GM19239 (cell line): ENCODE measurements at places on chromosomes 5 and 9.
A peak's percentile ranks its signal among the peaks of the same experiment; 100 is the strongest.

- no peak for DNase-seq
These were observed 44.1 kb upstream of the FSD1L start for GRCh38 chr9:105403552-105404248.

DNA sequence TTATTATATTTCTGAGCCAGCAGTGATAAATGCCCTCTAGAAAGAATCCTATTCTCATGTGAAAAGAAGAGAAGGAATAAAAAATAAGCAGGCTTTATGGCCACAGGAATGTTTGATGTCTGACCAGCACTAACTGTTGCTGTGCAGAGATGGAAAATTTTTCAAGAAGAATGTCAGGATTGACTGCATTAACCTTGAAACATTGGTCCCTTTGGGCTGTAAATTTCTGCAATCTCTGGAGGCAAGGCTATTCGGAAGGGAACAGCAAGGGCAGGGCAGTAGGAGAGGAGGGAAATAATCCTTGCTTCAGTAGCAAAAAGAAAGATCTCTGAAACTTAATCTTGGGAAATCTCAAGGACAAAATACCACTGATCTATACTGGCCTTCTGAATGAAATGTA, 415.2 kb downstream of the DNAH5 start:
- DNase-seq = no peak

DNA sequence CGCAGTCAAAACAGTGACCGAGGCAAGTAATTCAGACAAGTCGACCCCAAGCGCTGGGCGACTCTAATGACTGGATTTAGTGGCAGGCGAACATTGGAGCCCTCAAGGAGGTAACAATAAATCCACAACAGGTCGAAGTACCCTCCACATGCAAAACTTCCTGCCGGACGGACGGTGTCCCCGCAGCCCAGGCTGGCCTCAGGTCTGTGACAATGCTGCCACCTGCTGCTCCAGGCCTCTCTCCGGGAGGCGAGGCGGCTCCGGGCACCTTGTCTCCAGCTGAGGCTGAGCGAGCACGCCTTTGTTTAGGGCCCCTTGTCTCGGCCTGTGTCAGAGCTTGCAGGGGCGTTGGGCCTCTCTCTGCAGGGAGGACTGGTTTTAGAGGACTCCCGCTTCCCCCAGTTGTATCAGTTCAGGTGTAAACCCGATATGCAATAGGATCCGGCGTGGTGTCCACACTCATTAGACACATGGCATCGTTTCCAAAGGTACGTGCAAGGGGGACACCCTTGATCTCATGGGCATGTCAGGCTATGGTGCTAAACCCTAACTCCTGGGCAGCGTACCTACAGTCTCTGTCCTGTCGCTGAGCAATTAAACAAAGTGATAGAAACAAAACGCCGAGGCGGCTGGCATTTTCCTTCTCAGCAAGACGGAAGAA, 628.0 kb upstream of the ADAMTS16 start:
- no peak for DNase-seq

GRCh38 chr5:62011089-62011664, 294.8 kb upstream of the KIF2A start:
- DNase-seq = no peak

DNA sequence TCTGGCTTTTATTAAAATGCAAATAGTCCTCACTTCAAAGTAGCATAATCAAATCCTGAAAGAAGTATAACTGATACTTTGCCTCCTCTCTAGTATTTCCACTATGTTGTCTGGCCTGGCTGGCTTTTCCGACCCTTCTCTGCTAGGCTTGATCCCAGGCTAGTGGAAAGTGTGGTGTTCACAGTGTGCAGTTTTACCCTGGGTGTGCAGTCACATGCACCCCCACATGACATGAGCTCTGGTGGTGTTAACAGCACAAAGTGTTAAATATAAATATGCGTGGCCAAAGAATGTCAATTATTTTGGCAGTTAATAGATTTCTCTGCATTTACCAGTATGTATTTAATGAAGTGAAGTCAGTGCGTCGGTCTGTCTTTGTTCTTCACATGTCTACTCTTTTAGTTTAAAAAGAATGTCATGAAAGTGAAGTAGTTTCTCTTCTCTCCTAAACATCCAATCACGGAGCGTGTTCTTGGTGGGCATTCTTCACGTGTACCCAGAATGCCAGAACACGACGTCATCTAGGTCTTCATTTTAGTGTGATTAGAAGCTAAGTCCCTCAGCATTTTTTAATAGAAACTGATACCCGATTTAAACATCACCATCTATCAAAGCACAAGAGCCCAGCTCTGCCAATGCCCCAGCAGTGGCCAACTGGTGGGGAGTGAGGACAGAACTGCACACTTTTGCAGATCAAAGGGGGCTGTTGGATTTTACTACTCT, 286.4 kb downstream of the FANCC start:
- DNase-seq = no peak

DNA sequence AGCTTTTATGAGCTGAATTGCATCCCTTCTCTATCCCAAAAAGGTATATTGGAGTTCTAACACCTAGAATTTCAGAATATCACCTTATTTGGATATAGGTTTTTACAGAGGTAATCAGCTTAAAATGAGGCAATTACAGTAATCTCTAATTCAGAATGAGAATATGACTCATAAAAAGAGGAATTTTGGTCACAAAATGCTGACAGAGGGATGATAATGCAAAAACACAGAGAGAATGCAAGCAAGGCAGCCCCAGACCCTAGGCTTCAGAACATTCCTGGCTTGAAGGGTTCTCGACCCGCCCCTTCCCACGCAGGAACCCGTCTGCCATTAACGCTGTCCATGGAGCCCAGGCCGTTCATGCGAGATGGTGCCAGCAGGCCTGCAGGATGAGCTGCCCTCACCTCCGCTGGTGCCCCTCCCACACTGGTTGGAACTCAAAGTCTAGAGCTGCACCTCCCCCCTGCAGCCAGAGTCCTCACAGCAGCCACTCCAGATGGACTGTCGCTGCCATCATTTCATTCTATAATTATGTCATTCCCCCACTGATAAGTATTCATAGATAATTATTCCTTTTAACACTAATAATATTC, 1173.4 kb upstream of the ACO1 start:
- no peak for DNase-seq

DNA sequence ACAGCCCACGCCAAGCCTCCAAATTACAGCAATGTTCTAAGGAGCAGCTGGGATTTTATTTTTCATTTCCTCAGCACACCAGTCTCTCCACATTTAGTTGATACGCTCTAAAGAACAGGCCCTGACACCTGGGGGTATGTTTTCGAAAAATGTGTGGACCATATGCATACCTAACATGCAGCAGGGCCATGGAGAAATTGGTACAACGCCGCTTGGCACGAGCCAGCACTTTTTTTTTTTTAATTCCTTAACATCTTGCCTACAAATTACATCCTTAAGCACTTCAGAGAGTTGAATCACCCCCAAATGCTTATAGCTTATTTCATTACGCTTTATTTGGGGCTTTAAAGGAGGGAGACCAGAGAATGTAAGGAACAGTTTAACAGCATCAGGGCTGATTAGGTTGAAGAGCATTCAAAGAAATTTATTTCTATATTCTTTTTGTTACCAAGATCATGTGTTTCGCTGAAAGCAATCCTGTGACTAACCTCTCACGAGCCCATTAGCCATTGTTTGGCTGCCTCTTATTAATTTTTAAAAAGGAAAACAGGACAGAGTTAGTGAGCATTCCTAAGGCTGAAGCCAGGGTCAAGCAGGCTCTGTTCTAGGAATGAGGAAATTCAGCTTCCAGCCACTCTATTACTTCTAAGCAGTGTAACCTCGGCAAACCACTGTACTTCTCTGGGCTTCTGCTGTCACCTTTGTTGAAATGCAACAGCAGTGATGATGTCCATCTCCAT, 173.8 kb downstream of the ACTL7B start:
- no peak for DNase-seq

GRCh38 chr5:94793113-94793815, 174.8 kb downstream of the SLF1 start:
- peak; percentile 65 for DNase-seq

GRCh38 chr9:6790866-6791265, 33.1 kb downstream of the KDM4C start:
- no peak for DNase-seq

DNA sequence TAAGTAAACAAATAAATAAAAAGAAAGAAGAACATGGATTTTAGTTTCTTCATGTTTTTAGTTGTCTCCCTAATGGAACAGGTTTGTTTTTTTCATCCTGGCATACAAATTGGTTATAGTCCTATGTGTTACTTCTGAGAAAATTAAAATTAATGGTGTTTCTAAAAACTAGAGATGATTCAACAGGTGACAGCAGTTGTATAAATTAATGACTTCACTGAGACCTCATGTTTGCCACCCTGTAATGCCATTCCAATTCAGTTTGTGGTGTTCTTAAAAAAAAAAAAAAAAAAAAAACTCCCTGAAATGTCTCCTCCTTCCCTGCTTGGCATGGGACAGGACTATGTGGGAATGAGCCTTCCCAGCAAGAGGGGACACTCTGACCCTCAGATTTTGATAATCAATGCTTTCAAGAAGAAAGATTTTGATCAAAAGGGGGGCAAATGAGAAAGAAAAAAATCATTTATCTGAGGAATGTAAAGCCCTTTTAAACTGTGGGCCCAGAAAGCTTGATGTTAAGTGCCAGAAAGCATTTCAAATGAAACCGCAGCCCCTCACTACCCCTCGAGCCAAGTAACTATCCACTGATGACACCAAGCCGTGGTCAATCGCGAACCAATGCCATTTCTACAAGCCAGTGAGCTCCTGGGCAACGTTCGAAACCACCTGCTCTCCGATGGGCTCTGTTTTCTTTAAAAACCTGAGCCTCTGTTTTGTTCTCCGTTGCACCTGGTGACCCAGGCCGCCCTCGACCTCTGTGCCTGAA, 941 bp downstream of the EXD3 start:
- no peak for DNase-seq

DNA sequence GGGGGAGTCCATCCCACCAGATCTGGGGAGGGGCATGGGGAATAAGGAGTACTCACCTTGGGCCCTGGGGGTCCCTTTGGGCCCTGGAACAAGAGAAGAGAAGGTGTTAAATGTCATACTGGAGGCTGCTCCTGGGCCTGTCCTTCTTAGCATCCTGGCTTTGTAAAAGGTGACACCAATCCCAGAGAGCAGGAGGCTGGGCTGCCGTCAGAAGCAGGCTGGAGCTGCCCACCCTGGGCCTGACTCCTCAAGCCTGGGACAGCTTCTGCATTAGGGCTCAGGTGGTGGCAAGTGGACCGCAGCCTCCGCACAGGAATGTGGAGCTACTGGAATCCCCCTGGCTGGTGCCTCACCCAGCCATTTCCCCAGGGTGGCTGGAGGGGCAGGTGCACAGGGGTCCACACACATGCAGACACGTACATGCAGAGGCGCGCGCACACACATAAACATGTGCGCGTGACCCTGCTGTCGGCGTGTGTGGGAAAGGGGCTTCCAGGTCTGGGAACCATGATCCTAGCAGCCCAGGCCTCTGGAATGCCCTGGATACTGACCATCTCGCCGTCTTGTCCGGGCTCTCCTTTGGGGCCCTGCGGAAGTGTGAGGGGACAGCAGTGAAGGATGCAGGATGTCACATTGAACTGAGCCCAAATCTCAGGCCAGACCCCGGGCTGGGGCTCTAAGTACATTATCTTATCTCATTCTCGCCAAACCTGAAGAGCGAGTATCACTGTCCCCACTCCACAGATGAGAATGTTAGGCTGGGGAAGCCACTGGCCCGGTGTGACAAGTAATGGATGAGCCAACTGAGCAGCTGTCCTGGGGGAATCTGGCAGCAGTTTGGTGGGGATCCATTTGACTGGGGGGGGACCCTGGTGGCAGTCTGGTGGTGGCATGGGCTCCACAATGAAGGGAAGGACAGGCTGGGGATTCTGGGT, 29.3 kb upstream of the PHYKPL start:
- DNase-seq = no peak

DNA sequence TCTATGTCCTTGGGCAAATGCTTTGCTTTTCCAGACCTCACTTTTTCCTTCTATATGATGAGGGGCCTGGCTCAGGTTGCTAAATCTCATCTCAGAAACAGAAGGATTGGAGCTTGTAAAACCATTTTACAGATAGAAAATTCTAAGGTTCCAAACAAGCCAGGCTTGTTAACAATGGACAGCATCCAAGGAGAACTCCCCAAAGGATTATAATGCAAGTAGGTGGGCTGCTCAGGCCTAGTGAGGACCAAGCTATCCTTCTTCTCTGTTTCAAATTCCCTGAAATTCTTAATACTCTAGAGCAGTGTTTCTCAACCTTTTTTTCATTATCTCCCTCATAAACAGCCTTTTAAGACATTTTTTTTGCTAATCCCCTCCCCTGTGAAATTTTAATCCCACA, 269.8 kb downstream of the TMEM38B start:
- no peak for DNase-seq

DNA sequence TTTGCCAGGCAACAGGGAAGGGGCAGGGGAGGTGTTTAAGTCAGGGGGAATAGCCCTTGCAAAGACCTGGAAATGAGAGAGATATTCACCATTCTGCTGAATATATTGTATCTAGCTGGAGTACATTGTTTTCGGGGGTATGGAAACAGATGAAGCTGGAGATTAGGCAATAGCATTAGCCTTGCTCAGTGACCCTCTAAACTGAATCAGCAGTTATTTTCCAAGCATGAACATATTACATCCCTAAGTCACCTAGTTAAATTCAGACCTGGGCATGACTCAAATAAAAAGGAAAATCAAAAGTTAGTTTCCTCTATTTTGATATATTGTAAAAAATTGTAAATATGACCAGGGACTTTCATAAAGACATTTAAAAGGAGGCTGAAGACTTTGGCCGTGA, 544.6 kb upstream of the TRPC7 start:
- DNase-seq = no peak

DNA sequence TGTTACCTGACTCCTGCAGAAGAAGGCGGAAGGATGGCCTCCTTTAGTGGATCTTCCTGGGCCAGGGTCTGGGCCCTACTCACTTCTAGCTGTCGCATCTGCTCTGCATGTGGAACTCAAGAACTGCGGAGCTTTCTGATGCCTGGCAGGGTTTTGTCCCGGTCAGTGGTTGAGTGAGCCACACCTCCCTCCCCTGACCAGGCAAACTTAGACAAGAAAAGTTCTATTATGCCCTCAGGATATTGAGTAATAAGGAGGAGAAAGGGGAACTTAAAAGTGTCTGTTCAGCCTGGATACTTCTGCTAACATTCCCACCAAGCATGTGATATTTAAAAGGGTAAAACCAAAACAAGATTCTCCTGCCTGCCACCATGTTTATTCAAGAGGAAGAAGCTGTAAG, at the start of gene FYB1:
Gene FYB1 (minus strand): TSS at position 127 of the 400 bp plus-strand sequence. CDS start 16,603 bp downstream, outside the sequence.
- no peak for DNase-seq
